ENCODE measurements at places on chromosomes 5 and 9.
A peak's percentile ranks its signal among the peaks of the same experiment; 100 is the strongest.

GRCh38 chr9:114155995-114156656, 789 bp downstream of the COL27A1 start:
- DNase-seq, result no peak

DNA sequence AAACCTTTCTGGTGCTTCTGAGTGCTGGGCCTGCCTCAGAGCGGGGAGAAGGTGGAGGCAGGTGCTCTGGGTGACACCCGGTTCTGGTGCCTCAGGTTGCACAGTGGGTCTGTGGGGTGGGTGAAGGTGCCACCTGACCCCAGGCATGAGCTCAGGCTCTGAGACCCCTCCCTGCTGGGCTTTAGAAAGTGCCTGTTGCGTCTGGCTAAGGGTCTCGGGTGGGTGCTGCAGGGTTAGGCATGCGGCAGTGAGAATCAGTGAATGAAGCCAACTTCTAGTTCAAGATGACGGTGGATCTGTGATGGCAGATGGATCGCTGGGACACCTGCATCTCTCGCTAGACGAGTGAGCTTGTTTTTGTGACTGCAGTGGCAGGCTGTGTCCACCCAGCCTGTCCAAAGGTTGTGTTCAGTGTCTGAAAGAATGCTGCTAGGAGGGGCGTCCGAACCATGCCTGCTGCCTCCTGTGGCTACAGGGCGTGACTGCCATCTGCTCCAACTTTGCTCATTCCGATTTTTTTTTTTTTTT, 5.0 kb downstream of the SQSTM1 start:
- DNase-seq, result peak; percentile 8

- no peak for DNase-seq
Observed at GRCh38 chr9:81844131-81844567, 84.1 kb upstream of the SPATA31D4 start.

- DNase-seq, result no peak
Observed at GRCh38 chr5:78628270-78628992, 20.1 kb downstream of the LHFPL2 start.

GRCh38 chr5:11143456-11144267, 382.6 kb upstream of the DAP start:
- no peak for DNase-seq

DNA sequence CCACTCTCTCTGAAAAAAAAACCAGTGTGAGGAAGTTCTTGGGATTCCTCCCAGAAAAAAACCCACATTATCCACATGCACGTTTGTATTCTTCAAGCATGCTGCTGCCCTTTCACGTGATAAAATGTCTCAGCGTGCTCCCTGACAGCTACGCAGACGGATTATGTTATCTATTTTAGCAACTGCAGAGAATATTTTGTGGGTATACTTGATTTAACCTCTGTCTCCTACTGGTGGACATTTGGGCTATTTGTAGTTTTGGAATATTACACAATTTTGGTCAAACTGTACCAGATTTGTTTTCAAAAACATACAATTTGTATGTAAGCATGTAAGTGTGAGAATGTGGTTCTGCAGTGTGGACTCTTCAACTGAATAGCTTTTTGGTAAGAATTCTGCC, 10.7 kb downstream of the PRRC2B start:
- peak; percentile 3 for DNase-seq

GRCh38 chr5:11046160-11046559, 285.1 kb upstream of the DAP start:
- DNase-seq, result no peak

- DNase-seq, result no peak
Observed at GRCh38 chr9:124146031-124146561, 111.7 kb upstream of the NEK6 start.

- DNase-seq, result no peak
Observed at GRCh38 chr9:134604834-134605233, 36.8 kb upstream of the COL5A1 start.

- DNase-seq, result no peak
Observed at GRCh38 chr9:127229691-127230417, 34.7 kb upstream of the GARNL3 start.

- DNase-seq, result no peak
Observed at GRCh38 chr5:156834916-156835315, 15.2 kb upstream of the PPP1R2B start.

- no peak for DNase-seq
Observed at GRCh38 chr9:85258823-85259370, 482.9 kb downstream of the AGTPBP1 start.

DNA sequence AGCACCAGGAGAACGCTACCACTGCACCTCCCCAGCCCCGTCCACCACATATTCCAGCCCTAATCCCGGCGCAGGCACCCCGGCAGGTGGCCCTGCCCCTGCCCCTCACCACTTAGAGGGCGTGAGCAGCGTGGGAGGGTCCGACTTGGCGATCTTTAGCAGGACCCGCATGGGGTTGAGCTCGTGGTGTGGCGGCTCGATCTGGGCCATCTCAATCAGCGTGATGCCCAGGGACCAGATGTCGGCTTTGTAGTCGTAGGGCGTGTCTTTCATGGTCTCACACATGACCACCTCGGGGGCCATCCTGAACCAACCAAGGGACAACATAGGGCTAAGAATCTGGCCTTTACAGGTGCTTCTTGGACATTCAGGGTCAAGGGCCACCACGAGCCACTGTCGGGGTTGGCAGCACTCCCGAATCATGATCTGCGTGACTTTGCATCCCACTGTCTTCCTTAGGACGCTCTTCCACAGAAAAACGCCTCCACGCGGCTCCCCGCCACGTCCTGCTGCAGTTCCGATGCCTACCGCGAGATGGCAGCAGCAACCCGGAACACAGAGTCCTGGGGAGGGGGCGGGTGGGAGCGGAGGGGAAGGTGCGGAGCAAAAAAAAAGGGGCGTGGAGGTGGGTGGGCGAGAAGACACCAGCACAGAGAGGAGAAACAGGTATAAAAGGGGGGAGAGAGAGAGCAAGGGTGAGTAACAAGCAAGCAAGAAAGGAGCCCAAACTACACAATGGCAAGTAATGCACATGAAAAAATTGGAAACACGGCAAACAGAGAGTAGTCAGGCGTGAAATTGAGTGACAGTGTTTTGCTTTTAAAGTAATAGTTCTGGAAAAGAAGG, 81.3 kb downstream of the STK10 start:
- peak; percentile 73 for DNase-seq

GRCh38 chr9:109893241-109893640, 113.2 kb downstream of the PALM2AKAP2 start:
- no peak for DNase-seq

GRCh38 chr9:20512106-20512505, 110.2 kb downstream of the MLLT3 start:
- DNase-seq, result no peak

GRCh38 chr5:134091626-134092121, 22.8 kb upstream of the TCF7 start:
- DNase-seq, result no peak

GRCh38 chr5:14183187-14183939, 40.2 kb downstream of the TRIO start:
- DNase-seq, result no peak

DNA sequence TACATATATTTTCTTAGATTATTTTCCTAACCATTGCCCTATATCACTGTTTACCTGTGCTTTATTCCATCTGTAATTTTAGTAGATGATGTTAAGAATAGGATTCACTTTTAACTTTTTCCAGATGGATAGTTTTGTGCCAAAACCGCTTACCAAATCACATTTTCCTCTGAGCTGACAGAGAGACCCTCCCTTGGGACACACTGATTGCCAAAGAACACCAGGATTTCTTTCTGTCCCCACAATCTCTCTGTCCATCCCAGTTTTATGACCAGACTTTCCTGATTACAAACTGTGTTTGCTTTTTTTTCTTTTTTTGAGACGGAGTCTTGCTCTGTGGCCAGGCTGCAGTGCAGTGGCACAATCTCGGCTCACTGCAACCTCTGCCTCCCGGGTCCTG, 81.3 kb upstream of the SPATA31C2 start:
- DNase-seq, result no peak

DNA sequence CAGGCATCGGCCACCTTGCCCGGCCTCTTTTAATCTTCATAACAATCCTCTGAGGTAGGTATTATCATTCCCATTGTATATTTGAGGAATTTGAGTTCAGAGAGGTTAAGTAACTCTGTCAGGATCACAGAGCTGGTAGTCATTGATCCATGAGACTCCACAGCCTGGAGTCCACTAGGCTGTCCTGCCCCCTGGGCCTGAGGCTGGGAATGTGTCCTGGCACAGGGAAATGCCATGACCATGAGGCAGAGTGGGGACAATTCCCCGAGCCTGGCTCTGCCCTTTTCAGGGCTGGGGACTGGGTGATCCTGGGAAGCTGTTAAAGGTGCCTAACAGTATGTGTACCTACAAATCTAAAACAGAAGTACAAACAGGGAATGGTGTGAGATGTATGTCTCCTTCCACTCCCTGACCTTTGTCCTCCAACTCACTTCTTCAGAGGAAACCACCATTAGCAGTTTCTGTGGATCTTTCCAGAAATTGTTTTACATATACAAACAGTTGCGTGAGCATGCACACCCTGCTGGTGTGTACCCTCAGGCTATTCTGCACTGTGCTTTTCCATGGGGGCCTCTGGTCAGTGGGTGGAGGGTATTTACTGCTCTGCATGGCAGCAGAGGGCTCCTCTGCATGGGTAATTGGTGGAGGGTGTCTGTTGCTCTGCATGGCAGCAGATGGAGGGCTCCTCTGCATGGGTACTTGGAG, 53.8 kb downstream of the NDST1 start:
- no peak for DNase-seq

- no peak for DNase-seq
Observed at GRCh38 chr9:95494416-95495371, 22.1 kb downstream of the PTCH1 start.

DNA sequence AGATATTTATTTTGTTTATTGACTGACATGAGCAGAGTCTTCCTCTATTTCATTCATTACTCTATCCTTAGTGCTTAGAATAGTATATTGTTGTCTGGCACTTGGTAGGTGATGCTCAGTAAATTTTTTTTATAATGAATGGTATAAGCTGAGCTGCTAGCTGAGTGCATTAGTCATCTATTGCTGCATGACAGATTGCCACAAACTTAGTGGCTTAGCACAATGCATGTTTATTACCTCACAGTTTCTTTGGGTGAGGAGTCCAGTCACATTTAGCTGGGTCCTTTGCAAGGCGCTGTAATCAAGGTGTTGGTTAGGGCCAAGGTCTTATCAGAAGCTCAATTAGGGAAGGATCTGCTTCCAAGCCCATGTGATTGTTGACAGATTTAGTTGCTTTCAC, 23.1 kb downstream of the SMAD5 start:
- no peak for DNase-seq

DNA sequence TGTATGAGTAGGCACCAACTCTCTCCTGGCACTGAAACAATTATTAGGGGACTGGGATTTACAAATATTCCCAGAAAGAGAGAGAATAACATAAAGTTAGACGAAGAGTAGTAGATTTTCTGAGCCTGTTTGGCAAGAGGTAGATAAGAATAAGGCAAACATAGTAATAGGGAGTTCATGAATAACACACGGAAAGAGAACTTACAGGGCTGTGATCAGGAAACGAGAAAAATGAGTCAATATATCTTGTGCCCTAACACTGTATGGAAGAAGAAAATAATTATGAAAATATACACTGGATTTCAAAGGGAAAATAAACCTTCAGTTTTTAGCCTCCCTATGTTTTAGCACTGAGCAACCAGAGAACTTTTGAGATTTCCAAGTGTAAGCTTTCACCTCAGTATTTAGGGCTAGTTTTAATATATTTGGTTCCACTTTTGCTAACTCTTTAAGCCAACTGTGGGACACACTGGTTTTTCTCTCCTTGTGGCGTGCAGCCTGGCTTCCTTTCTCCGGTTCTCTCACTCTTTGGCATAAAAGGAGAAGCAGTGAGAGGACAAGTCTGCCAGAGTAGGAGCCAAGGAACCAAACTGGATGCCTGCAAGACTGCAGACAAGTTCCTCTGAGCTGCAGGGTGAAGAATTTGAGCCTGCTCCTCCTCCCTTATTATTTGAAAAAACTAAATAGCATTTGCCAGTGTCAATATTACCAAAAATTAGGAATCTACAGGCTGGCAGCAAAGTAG, 6.6 kb upstream of the KCNN2 start:
- DNase-seq, result no peak

DNA sequence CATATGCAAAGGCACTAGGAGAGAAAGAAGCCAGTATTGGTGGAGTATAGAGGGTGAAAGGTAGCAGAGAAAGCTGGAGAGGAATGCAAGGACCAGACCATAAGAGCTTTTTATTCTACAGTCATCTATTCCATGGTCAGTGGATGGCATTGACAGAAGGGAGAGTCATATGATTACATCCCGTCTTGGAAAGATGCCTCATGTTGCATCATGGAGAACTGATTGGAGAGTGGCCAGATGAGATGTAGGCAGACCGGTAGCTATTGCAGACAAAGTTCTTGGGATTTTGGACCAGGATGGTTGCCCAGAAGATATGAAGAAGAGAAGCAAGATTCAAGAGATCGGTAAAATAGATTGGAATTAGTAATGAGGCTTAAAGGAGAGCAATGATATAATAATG, 260.7 kb downstream of the CHSY3 start:
- no peak for DNase-seq

GRCh38 chr5:172795318-172795977, 24.5 kb upstream of the DUSP1 start:
- no peak for DNase-seq

- DNase-seq, result no peak
Observed at GRCh38 chr9:83656032-83656680, 33.2 kb downstream of the IDNK start.

DNA sequence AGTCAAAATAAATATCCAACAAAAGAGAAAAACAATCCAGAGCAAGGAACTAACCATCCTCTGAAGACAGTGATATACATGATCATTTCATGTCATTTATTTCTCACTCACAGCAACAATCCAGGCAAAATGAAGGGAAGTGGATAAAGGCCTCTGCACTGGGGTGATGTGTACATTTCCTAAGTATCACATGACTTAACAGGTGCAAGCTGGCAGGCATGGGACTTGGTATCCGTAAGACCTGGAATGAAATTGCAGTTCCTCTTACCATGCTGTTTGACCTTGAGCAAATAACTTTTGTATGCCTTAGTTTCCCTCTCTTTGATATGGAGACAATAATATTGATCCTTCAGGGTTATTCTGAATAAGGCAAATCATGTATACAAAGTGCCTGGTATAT, 77.6 kb downstream of the PRLR start:
- DNase-seq, result no peak

All from hematopoietic multipotent progenitor cell treated with erythropoietin and hydrocortisone succinate and interleukin-3 and kit ligand, for 17 days (in vitro differentiated cells).